ENCODE measurements at places on chromosomes 11 and 22.

- DNase-seq, result no peak
Measured at GRCh38 chr11:75499423-75500190, 26.1 kb downstream of the GDPD5 start.

GRCh38 chr11:67160872-67161783, 42.1 kb downstream of the KDM2A start:
- no peak for DNase-seq

DNA sequence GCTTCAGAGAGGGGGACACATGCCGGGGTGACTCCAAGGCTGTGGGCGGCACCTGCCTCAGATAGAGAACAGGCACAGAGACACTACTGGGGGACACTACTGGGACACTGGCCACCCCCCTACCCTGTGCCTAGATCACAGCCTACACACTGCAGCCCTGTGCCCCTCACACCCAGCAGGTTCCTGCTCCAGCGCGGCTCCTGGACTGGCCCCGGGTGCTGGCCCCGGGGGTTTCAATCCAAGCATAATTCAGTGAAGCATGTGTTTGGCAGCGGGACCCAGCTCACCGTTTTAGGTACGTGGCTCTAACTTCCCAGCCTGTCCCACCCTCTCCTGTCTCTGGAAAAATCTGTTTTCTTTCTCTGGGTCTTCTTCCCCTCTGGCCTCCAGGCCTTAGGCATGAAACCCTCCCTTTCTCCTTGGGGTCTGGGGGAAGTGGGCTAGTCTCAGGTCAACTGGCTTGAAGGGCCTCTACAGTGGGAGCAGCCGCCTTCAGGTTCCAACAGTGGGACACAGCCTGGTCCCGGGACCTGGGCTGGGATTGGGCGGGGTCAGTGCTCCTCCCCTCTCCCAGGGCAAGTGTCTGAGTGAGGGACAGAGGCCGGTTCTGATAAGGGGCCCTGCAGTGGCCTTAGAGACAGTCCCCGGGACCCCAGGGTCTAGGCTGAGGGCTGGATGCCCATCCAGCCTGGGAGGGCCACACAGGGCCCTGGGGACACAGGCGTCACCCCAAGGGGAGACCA, 98.8 kb downstream of the CRYBB2 start:
- no peak for DNase-seq

DNA sequence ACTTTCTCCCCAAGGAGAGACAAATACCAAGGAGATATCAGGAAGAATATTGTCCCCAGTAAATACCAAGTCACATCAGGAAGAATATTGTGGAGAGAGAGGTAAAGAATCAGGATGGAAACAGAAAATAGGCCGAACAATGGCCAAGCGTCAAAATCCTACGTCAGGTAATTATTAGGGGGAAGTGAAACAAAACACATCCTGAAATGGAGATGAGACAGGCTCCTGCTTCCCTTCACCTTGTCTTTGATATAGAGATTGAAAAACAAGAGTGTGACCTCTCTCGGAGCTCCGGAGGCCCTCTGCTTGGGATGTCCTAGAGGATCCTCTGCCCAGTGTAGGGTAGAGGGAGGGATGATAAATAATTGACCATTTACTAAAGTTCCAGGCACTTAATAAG, 27.4 kb upstream of the IZUMO1R start:
- DNase-seq, result no peak

GRCh38 chr11:124875401-124875800, 10.2 kb downstream of the ROBO3 start:
- no peak for DNase-seq
